Gastrocnemius medialis (tissue), 4 donors: ENCODE measurements at places on chromosomes 4 and X. TPM values are rescaled to one million over a fixed set of nuclear protein-coding genes. Genes with fewer than 3 reads are reported as not detected.

Gene ARMCX5
- 4.9 TPM for total RNA-seq

GRCh38 chrX:43666311-43666912 is 10.3 kb downstream of the MAOA start:
- no peak for DNase-seq

GRCh38 chr4:31183256-31183655 is 463.1 kb downstream of the PCDH7 start:
- no peak for DNase-seq

- no peak for DNase-seq
Observed at GRCh38 chr4:138757432-138757831, 258.1 kb upstream of the NOCT start.

DNA sequence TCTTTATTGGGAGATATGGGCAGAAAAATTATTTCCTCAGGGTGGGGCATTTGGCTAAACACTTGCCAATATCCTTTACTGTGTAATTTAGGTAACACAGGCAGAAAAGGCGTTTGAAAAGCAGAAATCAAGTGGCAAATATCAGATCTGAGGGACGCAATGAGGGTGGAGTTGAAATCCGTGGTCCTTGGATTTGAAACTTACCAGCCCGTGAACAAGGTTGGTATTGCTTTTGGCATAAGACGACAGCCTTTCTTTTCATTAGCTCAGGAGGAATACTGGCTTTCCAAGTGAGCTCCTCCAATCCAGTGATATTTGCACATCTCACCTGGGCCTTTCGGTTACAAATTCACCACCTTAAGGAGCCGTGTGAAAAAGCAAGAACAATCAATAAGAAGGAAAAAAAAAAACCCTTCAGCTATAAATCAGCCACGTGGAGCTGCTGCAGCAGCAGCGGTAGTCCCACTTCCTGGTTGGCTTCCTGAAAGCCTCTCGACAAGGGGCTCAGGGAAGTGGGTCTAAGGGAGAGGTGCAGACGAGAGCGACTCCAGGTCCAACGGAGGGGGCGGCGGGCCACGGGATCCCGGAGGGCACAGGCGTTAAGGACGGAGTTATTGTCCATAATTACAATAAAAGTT is 734 bp upstream of the GALNT7 start:
- no peak for DNase-seq

- peak; percentile 2 for DNase-seq
Observed at GRCh38 chrX:44871931-44872820, 812 bp upstream of the KDM6A start.

DNA sequence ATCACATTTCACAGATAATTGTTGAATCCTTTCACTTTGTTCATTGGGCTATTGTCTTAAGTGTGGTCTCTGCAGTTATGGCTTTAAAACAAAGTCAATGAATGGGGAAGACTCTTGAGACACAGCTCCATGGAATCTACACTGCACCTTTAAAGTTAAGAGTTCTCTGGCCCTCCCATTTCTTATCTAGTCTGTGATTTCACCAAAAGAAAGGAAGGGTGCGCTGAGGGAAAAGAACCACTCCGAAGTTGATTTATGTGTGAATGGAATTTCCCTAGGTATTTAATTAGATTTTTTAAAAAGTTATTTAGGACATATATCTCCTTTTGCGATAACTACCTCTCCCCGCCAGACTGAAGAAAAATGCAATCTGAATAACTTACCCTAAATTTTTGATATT is 2.5 kb downstream of the SEPTIN11 start:
- DNase-seq: no peak

GRCh38 chr4:1026115-1026514 is 14.7 kb downstream of the FGFRL1 start:
- DNase-seq: no peak

DNA sequence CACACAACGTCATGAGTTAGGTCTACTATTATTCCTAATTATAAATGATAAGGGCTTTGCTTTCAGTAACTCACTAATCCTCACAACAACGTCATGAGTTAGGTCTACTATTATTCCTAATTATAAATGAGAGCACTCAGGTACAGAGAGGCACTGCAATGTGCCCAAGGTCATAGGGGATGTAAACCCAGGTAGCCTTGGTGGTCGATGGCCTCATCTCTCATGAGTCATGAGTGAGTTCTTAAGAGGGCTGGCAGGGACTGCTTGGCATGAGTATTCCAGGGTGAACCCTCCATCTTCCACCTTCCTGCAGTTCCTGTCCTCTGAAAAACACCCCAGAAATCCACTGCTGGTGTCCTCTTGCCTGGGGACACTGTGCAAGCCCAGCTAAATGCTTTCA is 317.1 kb downstream of the STK32B start:
- no peak for DNase-seq

- no peak for DNase-seq
Observed at GRCh38 chr4:112284662-112285411, 867 bp downstream of the TIFA start.
